HFFc6 (cell line): ENCODE measurements at places on chromosomes 11 and 22. TPM values are rescaled to one million over a fixed set of nuclear protein-coding genes. Genes with fewer than 3 reads are reported as not detected.

The TSPAN18 gene
- total RNA-seq, result not detected in 3 replicates

The MTA2 gene
- total RNA-seq, result 85.8 and 94.3 TPM in 2 replicates

The GCAT gene
- 29.0 to 40.2 TPM (median 32.6 TPM) in 3 replicates for total RNA-seq

The APOL3 gene
- total RNA-seq, result 1.5 to 2.2 TPM (median 1.9 TPM) in 3 replicates

The KDM4E gene
- total RNA-seq, result not detected in 3 replicates
